ENCODE measurements at places on chromosomes 5 and 9. TPM values are rescaled to one million over a fixed set of nuclear protein-coding genes. Genes with fewer than 3 reads are reported as not detected.

DNA sequence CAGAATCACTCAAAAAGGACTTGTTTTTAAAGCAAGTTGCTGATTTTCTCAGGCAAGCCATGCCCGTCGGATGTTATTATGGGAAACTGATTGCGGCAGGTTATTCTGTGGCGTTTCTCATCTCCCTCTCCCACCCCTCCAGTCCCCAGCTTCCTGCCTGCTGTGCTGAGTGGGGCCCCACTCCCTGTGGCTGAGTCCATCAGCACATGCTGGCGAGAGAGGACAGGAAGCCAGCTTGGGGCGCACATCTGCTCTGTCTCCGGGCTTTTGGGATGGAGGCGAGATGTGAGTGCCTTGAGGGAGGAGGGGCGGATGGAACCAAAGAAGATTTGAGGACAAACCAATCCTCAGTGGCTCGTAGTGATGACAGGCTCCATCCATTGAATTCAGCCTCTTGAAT is 108.0 kb downstream of the DAPK1 start:
- no peak for DNase-seq

- DNase-seq: no peak
Observed at GRCh38 chr9:111978616-111979015, 82.0 kb downstream of the UGCG start.

DNA sequence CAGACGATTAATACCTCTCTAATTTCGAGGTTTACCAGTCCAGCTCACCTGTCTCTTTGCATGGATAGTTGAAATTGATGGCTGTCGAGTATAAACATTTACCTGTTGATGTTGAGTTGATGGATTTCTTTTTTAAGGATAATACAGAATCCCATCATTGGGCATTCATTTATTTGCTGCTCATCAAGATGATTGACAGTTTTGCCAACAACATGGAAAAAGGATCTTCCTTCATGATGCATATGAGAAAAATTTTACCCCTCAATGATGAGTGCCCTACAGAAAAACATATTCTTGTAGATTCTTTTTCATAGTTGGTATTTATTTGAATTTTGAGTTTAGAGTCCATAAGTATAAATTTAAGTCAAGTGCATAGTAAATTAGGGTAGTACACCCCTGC is 59.2 kb downstream of the ZCCHC7 start:
- DNase-seq: no peak

Gene WHRN
- total RNA-seq: 1.9 TPM

Gene RAB14
- 42.8 TPM for total RNA-seq

Gene THBS4
- 0.08 TPM for total RNA-seq

Gene RIMOC1
- 11.8 TPM for total RNA-seq

Measured in liver (tissue), 10 donors.